H4 (cell line): ENCODE measurements at places on chromosomes 7 and 10. TPM values are rescaled to one million over a fixed set of nuclear protein-coding genes. Genes with fewer than 3 reads are reported as not detected.

DNA sequence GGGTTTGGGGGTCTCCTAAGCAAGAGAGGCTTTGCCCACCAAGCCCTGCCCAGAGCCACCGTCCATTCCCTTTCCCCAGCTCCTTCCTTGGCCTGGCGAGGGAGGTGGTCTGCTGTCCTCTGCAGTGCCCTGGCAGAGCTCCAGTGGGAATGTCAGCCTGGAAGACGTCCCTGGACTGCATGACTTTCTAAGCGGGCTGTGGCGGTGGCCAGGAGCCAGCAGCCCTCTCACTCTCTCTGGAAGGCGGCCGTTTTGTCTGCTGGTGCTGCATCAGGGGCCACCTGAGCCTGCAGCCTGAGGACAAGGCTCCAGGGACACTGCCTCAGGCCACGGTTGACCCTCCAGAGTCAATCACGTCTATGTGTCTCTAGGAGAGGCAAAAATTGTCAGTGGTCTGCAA, 271.0 kb downstream of the SKAP2 start:
- no peak for DNase-seq

DNA sequence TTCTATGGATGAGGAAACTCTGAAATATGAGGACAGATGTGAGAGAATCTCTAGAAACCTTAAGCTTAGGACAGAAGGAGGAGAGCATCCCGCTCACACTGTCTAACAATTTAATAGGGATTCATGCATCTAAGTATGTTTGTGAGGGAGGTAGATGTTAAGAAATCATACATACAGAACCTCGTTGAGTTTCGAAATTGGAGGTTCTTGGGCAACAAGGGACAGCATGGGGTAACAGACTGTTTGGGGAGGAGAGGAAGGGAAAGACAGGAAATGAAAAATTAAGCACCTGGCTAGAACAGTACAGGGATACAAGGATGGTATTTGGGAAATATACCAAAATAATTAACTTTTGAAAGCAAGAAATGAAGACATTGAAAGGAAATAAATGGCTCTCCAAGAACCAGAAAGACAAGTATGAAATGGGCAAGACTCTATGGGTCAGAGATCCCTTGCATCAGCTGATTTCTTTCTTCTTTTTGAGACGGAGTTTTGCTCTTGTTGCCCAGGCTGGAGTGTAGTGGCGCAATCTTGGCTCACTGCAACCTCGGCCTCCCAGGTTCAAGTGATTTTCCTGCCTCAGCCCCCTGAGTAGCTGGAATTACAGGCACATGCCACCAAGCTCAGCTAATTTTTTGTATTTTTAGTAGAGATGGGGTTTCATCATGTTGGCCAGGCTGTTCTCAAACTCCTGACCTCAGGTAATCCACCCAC, 207.9 kb downstream of the CTNNA3 start:
- no peak for DNase-seq

DNA sequence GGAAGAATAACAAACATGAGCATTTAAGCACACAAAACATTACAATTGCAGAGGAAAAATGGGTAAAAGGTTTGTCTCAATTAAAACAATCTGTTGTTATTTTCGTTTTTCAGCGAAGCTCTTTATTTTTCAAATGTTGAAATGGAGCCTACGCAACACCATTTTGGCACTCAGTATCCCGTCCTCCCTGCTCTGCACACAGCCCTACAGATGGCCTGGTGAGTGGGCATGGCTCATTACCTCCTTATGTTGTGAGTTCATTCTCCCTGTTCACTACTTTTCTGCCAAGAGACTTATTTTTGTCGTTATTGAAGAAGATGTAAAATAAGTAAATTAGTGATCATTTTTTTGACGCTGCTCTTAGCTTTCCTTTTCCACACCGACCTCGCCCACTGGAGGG, 167.8 kb upstream of the CXCL12 start:
- DNase-seq = no peak

- no peak for DNase-seq
These were observed 69.7 kb upstream of the STK17A start for GRCh38 chr7:43513251-43513650.

GRCh38 chr10:122588381-122588780, 27.8 kb downstream of the DMBT1 start:
- DNase-seq = no peak

SFTPA1 gene
- not detected in 2 replicates for total RNA-seq

GRCh38 chr10:128527711-128528110, 401.5 kb upstream of the MKI67 start:
- no peak for DNase-seq

GRCh38 chr10:89295597-89295996, 6.2 kb upstream of the IFIT2 start:
- peak; percentile 50 for DNase-seq
